CD4-positive, alpha-beta T cell treated with Interleukin-15 for 4 hours (primary cell): ENCODE measurements at places on chromosomes 7 and 10.

DNA sequence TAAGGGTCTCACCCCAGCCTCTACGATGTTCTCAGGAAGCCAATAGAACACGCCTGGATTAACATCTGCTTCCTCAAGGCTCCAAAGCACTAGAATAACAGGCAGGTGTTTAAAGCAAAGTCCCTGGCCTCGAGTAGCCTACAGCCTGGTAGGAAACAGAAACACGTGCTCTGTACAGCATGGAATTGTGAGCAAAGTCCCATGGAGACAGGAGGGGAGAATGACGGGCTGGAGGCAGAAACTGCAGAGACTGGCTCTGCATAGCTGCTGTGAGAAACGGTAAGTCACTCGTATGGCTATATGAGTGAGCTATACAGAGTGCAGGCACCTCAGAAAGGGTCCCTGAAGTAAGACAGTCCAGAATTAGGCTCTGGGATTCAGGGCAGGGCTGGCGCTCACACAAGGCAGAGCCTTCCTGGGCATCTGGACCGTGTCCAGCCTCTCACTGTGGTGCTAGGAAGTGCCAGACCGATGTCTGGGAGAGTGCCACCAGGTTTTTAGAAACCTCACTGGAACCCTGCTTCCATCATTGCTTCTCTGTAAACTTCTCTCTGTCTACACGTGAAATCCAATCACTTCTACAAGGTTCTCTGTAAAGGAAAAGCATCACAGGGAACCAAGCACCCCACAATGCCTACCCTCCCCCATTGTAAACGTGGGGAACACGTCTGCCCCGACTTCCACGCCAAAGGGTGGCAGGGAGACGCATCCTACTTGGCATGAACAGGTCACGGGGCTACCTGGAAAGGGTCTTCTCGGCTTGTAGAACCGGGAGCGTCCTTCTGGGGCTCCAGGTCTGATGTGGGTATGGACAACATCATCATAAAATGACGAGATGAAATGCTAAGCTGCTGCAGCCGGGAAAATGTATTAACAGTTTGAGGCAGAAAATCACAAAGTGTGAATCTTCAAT, 38.8 kb upstream of the SHH start:
- no peak for DNase-seq

DNA sequence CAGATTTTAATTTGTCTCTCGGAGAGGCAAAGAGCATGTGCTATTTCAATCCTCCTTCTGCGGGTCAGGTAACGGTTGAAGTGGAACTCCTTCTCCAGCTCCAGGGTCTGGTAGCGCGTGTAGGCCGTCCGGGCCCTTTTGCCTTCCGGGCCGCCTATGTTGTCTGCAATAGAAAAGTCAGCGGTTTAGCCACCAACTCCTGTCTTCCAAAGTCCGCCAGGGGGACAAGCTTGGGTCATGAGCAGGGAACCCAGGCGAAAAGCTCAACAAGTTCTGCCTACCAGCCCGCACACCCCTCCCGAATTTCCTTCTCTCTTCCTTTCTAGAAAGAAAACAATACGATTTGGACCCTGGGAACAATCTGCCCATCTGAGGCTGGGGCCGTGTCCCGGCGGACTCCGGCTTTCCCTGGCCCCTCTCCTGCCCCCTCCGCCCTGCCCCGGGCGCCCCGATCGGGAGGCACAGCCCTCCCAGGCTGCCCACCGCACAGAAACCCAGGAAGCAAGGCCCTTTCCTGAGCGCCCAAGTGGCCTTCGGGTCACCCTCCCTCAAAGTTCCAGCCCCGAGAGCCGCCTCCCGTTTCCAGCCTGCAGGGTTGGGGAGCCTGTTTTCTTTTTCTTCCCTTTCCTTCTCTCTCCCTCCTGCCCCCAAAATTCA, 1.4 kb downstream of the HOXA5 start:
- DNase-seq, result no peak

DNA sequence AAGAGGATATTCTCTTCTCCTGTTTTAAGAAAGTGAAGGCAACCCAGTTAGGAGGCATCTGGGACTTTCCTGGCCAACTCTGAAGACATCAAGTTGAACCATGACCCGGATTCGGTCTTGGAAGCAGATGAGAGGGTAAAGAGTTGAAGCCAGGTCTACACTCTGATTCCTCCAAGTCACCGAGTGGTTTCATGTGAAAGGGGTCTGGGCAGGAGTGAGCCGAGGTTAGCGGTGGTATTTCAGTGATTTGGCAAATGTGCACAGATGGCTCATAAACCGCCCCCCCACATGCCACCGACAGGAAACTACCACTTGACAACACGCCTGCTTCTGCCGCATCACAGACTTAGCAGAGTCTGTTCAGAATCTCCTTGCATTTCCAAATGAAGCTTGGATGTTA, 11.4 kb upstream of the REPIN1 start:
- peak; percentile 81 for DNase-seq

GRCh38 chr10:7700577-7701125, 2.5 kb upstream of the ITIH2 start:
- no peak for DNase-seq

GRCh38 chr10:80493522-80494051, 39.5 kb downstream of the TSPAN14 start:
- peak; percentile 43 for DNase-seq

DNA sequence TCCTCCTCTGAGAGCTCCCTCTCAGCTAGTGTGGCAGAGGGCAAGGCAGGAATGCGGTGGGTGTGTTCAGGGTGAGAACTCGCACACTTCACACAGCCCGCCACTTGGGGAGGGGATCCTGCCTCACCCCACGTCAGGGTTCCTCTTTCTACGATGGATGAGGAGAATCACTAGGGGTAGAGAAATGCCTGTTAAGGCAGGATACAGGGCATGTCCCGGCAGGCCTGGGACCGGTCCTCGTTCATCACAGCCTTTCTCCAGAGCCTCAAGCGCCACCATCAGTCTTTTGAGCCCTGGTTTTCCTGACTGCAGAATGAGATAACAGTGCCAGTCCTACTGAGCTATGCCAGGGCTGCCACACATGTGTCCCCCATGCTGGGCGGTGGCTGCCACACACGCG, 546.7 kb upstream of the ADARB2 start:
- DNase-seq, result no peak

- DNase-seq, result no peak
Observed at GRCh38 chr10:60488111-60488669, 98.5 kb upstream of the ANK3 start.

DNA sequence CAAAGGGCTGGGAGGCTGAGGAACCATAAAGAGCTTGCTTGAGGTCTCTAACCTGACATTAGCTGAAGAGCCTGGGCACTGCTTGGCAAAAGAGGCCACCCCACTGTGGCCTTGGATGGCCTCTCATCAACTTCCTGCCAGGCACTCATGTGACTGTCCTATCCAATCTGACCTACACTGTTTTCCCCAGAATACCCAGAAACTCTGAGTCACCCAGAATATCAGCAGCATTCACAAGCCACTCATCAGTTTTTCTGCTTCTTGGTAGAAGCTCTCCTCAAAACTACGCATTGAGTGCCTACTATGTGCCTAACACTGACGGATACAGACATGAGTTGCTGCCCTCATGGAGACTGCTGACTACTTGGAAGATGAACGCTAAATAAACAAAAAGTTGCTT, 4.1 kb upstream of the NT5C2 start:
- peak; percentile 14 for DNase-seq

DNA sequence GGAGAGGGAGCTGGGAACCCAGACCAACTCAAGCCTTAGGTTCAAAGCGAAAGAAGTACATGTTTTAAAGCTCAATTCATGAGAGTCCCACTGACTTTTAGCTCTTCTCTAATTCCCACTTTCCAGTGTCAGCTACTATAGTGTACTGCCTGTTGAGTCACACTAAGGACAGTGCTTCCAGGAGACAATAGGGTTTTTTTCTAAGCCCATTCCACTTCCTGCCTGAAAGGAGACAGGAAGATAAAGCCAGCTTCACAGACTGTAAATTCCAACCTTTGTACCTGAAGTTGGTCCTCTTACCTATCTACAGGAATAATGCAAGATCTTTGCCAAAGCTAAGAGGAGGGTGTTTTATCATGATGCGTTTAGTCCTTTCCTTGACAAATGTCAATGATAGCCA, 4.4 kb downstream of the MSRB2 start:
- DNase-seq, result no peak

DNA sequence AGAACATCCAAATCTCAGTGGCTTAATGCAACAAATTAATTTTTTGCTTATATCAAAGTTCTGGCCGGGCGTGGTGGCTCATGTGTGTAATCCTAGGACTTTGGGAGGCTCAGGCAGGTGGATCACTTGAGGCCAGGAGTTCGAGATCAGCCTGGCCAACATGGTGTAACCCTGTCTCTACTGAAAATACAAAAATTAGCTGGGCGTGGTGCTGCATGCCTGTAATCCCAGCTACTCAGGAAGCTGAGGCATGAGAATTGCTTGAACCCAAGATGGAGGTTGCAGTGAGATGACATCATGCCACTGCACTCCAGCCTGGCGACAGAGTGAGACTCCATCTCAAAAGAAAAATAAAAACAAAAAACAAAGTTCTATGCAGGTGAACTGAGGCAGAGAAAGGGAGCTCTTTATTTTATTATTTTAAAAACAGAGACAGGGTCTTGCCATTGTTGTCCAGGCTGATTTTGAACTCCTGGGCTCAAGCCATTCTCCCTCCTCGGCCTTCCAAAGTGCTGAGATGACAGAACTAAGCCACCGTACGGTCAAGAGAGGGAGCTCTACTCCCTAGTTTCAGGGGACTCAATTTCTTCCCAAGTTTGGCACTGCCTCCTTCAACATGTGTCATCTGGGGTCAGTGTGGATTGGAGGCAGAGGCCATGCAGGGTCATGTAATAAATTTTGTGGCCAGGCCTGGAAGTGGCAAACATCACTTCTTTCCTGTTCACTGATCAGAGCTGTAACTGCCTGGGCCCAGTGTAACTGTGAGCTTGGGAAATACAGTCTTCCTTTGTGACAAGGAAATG, 2.4 kb downstream of the ADCK2 start:
- DNase-seq, result no peak

DNA sequence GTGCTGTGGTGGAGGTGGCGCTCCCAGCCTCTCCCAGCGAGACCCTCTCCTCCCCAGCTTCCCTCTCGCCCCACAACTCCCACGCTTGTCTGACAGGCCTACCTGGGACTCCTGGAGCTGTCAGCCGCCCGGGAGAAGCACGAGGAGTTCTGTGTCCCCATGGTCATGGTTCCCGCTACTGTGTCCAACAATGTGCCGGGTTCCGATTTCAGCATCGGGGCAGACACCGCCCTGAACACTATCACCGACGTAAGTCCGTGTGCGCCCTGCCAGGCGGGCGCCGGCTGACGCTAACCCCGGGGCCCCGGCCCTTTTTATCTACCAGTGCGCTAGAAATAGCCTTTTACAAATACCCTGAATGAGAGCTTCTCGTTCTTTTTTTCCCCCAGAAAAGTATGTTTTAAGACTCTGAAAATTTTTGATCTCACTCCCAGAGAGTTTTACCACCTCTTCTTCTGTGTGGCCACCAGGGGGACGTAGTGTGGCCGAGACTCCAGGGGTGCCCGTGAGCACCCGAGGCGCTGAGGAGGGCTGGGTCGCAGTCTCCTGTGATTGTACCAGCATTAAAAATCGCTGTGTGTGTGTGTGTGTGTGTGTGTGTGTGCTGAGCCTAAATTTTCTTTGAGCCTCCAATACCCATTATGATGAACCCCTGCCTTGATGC, 52.6 kb downstream of the PFKP start:
- DNase-seq, result no peak

GRCh38 chr7:37259319-37259821, 189.3 kb downstream of the ELMO1 start:
- DNase-seq, result no peak

DNA sequence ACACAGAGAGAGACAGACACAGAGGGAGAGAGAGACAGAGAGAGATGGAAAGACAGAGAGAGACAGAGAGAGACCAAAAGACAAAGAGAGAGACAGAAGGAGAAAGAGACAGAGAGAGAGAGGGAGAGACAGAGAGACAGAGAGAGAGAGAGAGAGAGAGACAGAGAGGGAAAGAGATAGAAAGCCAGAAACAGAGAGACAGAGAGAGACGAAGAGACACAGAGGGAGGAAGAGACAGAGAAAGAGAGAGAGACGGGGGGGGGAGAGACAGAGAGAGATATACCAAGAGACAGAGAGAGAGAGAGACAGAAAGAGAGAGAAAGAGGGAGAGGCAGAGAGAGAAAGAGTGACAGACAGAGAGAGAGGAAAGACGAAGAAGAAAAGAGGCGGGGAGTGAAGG, 10.2 kb downstream of the VSTM4 start:
- no peak for DNase-seq

DNA sequence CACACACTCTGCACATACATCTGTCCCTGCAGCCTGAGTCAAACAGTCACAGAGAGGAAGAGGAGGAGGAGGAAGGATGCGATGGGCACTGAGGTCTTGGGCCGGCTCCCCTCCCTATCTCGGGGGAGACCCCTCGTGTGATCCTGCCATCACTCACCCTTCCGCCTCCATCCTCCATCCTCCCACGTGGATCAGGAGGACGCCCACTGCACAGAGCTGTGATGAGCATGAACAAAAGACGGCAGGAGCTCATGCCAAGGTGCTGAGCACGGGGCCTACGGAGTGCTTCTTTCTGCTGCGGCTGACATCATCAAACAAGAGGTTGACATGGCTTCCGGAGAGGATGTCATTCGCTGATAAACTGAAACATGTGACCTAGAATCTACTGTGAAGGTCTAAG, 68.0 kb downstream of the DIP2C start:
- DNase-seq, result no peak

GRCh38 chr7:71696511-71696910, 564.6 kb downstream of the GALNT17 start:
- no peak for DNase-seq

- no peak for DNase-seq
Observed at GRCh38 chr10:97320480-97321031, 1.5 kb downstream of the FRAT1 start.

DNA sequence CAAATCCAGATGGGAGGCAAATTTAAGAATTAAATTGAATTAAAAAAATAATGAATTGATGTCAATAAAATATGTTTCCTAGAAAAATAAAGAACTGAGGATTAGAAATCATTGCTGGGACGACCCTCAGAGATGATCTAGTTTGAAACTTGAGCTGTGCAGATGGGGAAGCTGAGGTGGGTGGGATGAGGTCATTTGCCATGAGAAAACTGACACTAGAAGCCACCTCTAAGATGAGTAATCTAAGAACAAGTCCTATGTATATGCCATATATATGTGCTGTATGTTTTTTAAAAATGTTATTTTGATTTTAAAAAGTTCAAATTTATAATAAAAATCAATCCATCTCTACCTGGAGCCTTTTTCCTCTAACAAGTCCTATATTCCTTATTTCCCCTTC, 135.7 kb downstream of the RSU1 start:
- no peak for DNase-seq

DNA sequence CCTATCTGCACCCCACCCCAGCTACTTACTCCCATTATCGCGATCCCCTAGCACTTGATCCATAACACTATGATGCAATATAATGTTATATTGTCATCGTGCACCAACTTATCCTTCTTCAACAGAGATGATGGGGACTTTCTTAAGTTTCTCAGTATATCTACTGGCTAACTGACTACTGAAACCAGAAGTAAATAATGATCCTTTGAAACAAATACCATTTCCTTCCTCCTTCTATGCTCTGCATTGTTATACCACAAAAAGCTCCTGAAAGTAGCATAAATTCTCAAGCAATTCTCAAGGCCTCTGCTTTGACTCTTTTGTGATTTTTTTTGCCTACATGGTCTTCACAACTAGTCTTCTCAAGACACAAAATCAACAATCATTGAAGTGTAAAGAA, 68.9 kb downstream of the HTR7 start:
- DNase-seq, result no peak
